GM23248 (cell line): ENCODE measurements at places on chromosomes 5 and 9. TPM values are rescaled to one million over a fixed set of nuclear protein-coding genes. Genes with fewer than 3 reads are reported as not detected.
A peak's percentile ranks its signal among the peaks of the same experiment; 100 is the strongest.

Gene PCA3
- total RNA-seq = not detected in 2 replicates

Gene NFIB
- 3.4 and 5.3 TPM in 2 replicates for total RNA-seq

Gene ACTL7A
- total RNA-seq = not detected in 2 replicates

Gene GABRA1
- total RNA-seq = not detected in 2 replicates

Gene SOHLH1
- not detected in 2 replicates for total RNA-seq

Gene CAVIN4
- total RNA-seq = 1.7 and 1.9 TPM in 2 replicates

Gene SH3PXD2B
- total RNA-seq = 19.8 and 20.7 TPM in 2 replicates

Gene NUTM2G
- total RNA-seq = not detected in 2 replicates

Gene PPP3R2
- not detected in 2 replicates for total RNA-seq

Gene EIF4E1B
- total RNA-seq = not detected in 2 replicates

Gene C5orf52
- total RNA-seq = not detected in 2 replicates

DNA sequence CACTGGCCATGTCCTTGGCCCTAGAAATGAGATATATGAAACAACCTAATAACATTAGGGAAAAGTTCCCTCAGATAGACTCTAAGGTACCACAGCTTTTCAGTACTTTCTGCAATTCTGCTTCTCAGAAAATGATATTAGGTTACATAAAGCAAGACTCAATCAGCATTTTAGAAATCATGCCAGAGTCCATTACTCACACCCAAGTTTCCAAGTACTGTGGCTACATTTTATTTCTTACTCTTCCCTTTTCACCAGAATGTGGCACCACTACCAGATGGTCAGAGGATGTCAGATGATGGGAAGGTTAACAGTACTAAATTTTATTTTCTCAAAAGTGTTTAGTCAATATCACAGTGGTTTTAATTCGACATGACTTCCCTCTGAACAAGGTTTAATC, 217.2 kb downstream of the MLLT3 start:
- DNase-seq = peak; percentile 3

DNA sequence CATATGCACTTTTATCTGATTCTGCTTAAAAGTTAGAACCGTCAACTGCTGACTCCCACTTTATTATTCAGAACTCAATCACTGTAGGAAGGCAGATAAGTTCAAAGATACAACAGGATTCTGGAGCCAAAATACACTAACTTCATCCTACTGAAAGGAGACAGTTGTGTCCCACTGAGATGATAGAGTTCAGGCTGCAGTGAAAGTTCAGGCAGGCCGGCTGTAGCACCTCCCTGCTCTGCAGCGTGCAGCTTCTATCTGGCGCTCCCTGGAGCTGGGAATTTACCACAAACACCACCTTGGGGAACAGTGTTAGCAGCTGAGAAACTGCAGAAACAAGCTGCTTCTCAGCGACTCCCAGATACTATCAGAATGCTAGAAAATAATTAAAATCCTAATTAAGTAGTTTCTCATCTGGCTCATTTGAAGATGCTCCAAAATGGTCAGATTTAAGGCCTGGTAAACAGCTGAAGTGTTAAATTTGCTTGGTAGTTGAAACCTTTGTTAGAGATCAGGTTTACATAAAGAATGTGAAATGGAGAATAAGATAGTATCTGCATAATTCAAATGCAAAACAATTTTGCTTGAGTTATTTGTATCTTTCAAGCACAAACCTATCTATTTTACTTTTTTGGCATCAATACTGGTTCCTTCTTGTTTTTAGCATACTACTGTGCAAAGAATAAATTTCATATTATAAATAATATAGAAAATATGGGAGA, 52.3 kb upstream of the CNTLN start:
- peak; percentile 26 for DNase-seq

DNA sequence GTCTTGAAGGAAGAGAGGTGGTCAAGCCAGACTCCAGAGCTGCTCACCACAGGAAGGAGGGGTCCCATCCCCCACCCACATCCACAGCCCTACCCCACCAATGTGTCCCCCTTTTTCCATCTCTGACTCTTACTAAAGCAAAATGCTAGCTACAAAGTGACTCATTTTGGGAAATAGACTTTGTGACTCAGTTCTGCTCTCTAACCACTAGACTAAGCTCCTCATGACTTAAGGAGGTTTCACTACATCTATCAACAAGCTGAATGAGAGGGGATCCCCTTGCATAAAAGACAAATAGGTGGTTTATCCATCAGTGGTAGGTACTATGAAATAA, 35.1 kb upstream of the ADRB2 start:
- DNase-seq = peak; percentile 74

DNA sequence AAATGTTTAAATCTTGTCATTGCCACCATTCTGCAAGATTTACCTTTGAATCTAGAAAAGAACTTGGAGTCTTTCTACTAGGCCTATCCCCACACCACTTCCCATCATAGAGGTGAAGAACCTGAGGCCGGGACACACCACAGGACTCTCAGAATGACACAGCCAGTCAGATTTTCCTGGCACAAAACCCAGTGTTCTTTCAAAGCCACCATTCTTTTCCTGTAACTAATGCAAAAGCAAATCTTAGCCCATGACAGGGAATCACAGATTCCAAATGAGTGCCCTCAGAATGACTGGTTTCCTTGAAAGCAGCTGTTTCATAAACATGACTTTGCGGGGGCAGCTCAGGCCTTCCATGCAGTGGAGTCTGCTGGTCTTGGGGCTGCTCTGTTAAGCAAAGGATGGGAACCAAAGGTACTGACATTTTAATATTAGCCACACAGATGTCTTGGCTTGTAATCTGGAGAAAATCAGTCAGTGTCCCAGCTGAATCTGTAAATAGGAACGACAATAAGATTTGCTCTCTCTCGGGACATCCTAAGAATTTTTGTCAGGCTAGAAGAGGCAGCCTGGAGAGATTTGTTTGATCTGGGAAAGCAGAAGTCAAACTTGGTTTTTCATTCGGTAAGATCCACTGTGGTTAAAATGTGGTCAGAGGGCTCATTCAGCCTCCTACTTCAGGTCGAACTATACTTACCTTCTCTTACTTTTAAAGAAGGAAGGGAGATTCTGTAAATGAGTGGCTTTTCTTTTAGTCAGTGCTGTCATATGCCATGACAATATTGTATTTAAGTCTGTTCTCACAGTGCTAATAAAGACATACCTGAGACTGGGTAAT, 115.1 kb downstream of the PALM2AKAP2 start:
- peak; percentile 87 for DNase-seq

DNA sequence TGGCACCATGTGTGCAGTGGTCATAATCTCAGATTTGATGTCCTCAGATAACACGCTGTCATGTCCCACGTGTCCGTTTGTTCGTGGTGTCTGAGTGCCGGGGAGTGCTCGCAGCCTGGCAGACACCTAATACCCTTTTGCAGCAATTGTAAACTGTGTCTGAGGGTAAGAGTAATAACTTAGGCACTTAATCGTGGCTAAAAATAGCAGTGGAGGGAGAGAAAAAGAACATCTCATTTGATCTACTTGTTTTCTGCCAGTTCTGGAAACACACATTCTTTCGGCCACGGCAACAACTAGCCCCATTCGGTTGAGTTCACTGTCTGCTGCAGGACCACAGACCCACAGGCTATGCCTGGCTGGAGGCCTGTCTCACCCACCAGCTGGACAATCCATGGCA, 16.5 kb downstream of the ADCY2 start:
- no peak for DNase-seq

DNA sequence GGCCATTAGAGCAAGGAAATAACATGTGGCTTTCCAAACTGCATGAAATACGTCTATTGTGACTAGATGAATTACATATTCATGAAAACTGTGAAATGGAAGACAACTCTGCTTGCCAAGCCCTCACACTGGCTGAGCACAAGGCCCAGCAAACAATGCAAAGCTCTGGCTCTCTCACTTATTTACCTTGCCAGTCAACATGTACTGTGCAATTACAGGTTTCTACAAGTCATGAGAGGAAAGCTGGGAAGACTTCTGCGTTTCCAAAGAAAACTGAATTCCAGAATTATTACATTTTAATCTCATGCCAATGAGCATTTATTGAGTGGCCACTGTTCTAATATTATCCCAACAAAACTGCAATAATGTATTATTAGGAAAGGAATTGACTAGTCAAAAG, 12.1 kb upstream of the C5orf63 start:
- no peak for DNase-seq

DNA sequence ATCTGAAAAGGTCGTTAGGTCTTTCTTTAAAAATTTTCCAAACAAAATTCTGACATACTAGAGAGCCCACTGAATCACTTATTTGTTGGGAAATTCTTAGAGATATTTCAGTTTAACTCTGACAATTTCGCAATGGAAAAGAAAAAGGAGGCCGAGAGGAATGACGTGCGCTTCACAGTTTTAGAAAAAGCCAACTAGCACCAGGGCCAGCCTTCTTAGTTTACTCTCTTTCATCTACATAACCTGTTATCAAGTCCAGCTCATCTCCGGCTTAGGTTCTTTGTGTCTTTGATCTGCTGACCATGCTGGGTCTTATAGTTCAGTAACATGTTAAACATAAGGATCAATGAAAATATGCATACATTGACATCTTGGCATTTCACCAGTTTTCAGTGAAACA, 201.7 kb upstream of the TAS2R1 start:
- DNase-seq = peak; percentile 21

DNA sequence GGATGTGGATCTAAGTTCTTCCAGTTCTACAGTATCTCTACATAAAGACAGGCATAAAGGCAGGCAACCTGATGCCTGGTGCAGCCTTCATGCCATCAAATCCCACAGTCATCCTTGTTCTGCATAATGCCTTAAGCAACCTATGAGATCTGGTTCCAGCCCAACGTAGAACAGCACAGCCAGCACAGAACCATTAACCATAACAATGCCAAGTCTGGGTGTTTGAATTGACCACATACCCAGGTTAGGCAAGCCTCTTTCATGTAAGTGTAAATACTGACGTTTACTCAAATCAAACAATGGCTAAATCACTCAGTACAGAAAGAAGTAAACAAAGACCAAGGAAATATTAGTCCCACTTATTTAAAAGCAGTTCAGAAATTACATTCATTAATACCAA, 195.0 kb downstream of the ADAMTSL1 start:
- no peak for DNase-seq

DNA sequence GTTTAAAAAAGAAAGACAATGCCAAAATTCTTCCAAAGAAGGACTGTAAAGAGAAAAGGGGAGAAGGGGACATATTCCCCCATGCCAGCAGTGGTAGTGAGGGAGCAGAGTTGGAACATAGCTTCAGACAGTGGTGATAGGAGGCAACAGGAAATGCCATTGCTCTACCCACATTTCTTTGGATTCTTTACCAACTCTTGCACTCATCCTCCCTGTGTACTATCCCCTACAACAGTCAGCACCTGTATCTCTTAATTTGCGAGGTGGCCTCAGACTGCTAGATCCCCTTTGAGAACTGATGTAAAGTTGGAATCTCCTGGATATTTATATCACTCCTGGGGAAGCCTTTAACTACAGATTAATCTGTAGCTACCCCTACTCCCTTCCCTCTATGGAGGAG, 320.6 kb upstream of the PTGER4 start:
- no peak for DNase-seq

- no peak for DNase-seq
Measured at GRCh38 chr5:180915924-180916323, 17.0 kb downstream of the BTNL8 start.

- no peak for DNase-seq
Measured at GRCh38 chr5:73352649-73353230, 95.8 kb downstream of the FOXD1 start.

- DNase-seq = peak; percentile 83
Measured at GRCh38 chr5:91283899-91284298, 99.2 kb downstream of the ARRDC3 start.

DNA sequence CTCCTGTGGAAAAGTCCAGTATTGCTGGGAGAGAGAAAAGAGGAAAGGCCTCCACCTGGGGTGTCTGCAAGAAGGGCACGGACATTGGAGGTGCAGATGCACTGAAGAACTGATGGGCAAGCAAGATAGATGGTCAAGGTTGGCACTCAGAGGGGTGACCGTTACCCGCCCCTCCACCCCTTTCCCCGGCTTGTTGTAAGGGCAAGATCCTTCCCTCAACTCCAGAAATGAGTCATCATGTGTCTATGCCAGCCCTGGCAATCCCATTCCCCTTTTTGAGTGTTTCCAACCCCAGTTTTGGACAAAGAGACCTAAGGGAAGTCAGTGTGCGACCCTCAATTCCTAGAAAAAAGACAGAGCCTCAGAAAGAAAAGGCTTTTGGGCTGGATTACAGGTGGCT, 34.9 kb upstream of the ATP6V1G1 start:
- DNase-seq = peak; percentile 22

DNA sequence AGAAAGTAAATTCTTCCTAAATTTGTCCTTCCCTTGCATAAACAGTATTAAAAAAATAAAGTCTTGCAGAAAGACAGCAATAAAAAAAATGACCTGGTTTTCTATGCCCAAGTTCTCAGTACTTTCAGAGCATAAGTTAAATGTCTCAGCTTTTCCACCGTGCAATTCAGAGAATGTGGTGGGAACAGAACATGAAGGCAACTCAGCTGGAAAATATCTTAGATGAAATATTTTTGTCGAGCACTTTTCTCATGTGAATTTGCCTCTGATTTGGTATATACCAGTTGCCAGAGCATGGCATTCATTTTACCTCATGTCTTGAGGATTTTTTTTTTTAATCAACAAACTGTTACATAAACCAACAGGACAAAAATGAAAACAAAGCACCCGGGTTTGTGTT, 176.1 kb downstream of the CETN3 start:
- peak; percentile 3 for DNase-seq

DNA sequence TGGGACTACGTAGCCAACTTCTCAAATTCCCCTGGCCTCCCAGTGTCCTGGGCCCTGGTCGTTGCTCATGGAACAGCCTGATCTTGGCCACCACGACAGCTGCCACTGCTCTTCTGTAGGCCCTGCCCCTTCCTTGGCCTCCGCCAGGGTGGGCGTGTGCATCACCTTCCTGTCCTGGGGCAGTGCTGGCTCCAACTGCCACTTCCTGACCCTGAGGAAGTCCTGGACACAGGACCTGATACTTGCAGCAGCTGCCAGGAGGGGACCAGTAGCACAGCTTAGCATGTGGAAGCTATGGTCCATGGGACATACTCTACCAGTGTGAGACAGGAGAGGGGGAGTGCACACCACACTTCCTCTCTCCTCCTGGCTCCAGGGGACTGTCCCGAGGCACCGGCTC, 145.2 kb downstream of the TENT4A start:
- no peak for DNase-seq

DNA sequence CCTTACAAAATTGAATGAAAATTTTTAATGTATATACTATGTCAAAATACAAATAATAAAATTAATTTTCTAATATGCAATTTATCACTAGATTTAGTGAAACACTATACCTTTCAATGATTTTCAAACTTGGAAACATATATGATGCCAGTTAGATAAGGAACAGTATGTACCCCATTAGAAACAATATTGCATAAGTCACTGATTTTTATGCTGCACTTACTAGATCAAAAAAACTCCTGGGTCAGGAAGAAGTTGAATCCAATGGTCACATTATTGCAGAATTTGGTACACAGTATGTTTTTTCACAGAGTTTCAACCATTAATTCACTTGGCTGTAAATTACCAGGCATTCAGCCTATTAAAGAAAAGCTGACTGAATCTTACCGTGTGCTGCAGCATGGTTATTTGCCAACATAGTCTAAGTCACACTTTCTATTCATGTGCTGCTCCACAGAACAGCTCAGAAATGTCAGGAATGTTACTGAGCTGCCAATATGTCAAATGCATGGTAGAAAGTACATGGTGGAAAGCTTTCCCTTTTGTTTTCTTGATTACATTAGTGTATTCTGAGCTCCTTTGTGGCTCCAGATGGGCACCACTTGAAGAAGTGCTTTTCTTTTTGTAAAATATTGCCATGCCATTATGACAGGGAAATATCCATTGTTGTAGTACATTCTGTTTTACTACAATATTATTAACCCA, 9.9 kb upstream of the PRR16 start:
- DNase-seq = peak; percentile 84
